ENCODE measurements at places on chromosomes 5 and 9.

DNA sequence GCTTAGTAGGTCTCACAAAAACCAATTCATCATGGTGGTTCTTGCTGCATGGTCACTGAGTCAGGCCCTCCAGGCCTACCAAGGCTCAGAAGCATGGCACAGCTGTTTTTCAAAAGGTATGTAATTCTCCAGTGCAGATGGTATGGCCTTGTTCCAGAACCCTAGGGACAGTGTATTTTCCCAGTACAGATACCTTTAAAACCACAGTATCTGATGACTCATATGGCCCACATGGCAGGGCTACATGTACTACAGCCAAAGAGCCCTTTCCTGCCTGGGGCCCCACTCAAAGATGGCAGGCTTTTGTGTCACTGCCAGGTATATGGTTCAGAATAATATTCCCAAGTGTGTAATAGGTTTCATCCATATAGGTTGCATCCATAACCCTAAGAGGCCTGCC is 16.5 kb downstream of the CSF2 start:
- DNase-seq = no peak

DNA sequence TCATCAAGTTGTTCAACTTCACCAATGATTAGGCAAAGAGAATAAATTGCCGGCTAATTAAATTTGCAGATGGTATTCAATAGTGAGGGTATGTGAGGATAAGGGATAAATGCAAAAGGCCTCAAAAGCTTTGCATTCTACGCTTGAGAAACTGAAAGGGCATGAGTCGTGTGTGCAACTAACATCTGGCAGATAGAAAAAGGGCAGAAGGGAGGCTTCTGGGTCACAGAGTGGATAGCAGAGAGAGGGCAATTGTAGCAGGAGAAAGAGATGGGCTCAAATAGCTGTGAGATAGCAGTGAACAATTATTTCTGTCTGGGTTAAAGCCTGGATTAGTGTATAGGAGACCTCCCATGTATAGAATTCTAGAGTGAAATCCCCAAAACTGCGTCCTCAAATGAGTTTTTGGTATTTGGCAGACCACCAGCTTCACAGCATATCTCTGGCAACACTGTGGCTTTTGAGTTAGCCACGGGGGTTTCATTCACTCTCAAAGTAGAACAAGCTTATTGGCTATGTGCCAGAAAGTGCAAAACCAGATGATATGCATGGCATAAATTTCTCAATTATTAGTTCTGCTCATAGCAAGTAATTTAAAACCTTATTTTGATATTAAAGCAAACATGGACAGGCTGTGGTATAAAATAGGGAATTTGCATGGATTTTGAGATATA is 586.3 kb downstream of the BRINP1 start:
- DNase-seq = no peak

- DNase-seq = no peak
Observed at GRCh38 chr9:133368249-133368881, 7.5 kb downstream of the SURF4 start.

- DNase-seq = no peak
Observed at GRCh38 chr5:133114166-133114932, 62.5 kb downstream of the HSPA4 start.

Data from NCI-H1436 (cell line).